ENCODE measurements at places on chromosomes 4 and X.

DNA sequence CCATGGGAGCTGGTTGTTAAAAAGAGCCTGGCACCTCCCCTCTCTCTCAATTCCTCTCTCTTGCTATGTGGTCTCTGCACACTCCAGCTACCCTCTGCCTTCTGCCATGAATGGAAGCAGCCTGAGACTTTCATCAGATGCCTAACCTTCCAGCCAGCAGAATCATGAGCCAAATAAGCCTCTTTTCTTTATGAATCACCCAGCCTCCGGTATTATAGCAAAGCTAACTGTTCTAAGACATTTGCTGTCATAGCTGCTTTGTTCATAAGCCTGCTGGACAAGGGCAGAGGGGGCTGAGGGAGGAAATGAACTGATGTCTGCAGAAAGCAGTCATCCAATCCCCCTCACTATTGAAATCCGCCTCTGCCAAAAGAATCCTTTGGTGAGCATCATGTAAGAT lies 196.7 kb downstream of the ZNF330 start:
- DNase-seq, result no peak

DNA sequence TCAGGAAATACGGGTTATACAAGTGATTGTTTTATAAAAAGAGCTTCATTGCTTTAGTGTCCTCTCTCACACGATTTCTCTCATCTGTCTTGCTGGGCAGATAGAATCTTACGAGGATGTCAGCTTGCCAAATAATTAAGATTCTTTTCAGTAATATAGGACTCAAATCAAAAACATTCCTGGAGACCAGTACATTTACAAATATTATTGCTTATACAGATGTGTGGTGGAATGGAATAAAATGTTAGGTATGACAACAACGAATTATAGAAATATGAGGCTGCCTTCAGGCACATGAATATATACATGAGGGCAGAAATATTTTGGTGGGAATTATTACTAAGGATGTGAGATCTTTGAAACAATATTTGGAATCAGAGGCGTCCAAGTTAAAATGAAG lies 88.9 kb downstream of the GC start:
- DNase-seq, result no peak

- no peak for DNase-seq
Observed at GRCh38 chrX:97389761-97390192, 506.1 kb downstream of the RPA4 start.

- DNase-seq, result no peak
Observed at GRCh38 chr4:48195853-48196252, 61.8 kb upstream of the TXK start.

GRCh38 chrX:13840121-13840520 lies 23.2 kb upstream of the GPM6B start:
- DNase-seq, result no peak

- no peak for DNase-seq
Observed at GRCh38 chr4:80065601-80066000, 7.4 kb downstream of the ANTXR2 start.

Measured in Karpas-422 (cell line).